Lower lobe of right lung (tissue), 2 donors: ENCODE measurements at places on chromosomes 2 and 18. TPM values are rescaled to one million over a fixed set of nuclear protein-coding genes. Genes with fewer than 3 reads are reported as not detected.

Gene PCARE
- 0.95 TPM for total RNA-seq

DNA sequence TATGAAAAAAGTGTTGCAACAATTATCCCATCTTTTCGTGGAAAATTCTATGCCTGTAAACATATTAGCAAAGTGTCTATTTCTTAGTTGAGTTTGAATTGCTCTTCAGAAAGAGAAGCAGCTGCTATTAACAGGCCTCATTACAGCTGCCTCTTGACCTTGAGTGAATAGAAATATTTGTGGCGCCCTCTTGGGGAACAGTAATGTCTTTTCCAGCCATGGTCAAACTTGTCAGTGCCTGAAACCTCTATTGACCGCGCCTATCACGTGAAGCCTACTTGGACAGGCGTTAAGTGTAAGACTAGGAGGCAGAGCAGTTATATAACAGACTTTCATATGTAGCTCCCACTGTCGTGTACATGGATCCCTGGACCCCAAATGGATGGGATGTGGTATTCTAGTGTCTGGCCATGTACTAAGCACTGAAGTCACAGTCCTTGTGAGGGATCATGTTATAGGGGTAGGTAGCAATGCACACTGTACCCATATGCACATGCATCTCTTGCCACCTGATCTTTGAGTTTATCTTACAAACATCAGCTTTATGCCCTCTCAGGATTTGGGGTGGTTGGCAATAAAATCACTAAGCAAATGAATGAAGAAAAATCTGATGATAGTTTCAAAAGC, 245.0 kb downstream of the PTGR3 start:
- peak; percentile 59 for DNase-seq
- no peak overlapping the region for H3K4me3 ChIP-seq
- H3K4me1 ChIP-seq, result peaks cover 8% of the 10 kb centered on the region
- H3K27ac ChIP-seq, result no peak overlapping the region
- no peaks in the 10 kb centered on the region for H3K36me3 ChIP-seq

DNA sequence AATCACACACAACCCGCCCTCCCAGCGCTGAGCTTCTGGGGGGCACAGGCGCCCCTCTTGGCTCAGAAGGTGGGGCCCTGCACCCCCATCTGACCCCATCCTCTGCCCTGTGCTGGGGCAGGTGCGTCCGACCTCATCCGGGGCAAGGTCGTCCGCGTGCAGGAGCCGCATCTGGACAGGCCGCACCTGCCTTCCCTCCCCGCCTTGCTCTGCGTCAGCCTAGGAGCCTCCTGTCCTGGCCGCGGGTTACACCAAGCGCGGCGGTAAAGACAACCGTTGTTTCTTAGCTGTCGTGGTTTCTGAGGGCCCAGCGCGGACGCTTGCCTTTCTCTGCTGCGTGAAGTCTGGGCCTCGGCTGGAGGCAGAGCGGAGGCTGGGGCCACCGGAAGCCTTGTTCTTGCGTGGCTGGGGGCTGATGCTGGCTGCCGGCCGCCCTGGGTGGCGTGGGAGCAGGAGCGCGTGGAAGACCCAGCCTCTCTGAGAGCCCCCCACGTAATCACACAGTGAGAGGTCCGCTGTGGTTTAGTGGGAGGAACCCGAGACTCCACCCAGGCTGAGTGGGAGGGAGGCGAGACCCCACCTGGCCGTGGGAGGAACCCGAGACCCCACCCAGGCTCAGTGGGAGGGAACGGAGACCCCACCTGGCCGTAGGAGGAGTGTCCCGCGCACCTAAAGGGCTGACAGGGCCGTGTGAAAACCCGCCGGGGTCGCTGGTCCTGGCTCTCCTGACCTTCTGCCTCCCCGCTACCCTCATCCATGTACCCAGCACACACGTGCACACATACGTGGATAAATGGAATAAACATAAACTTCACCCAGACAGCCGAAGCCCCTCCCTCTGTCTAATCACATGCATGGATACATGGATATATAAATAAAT, 51.8 kb downstream of the KCNG2 start:
- DNase-seq, result no peak
- peaks cover 7% of the 10 kb centered on the region for H3K27me3 ChIP-seq
- no peaks in the 10 kb centered on the region for H3K4me1 ChIP-seq
- H3K27ac ChIP-seq, result no peak overlapping the region

Gene CD207
- total RNA-seq, result 3.0 TPM

GRCh38 chr18:77851802-77852201, 602.2 kb downstream of the GALR1 start:
- H3K27me3 ChIP-seq, result no peaks in the 10 kb centered on the region
- no peak overlapping the region for H3K4me3 ChIP-seq
- H3K27ac ChIP-seq, result no peak overlapping the region
- no peaks in the 10 kb centered on the region for H3K4me1 ChIP-seq
- H3K36me3 ChIP-seq, result no peaks in the 10 kb centered on the region

GRCh38 chr18:69874058-69874457, 73.6 kb downstream of the CD226 start:
- no peaks in the 10 kb centered on the region for H3K36me3 ChIP-seq
- H3K27ac ChIP-seq, result no peak overlapping the region
- H3K4me3 ChIP-seq, result no peak overlapping the region
- H3K4me1 ChIP-seq, result no peaks in the 10 kb centered on the region
- DNase-seq, result no peak

GRCh38 chr2:216012830-216013079, 596 bp downstream of the MREG start:
- no peaks in the 10 kb centered on the region for H3K36me3 ChIP-seq
- peak overlapping the region; percentile 67 for H3K4me3 ChIP-seq
- no peak for DNase-seq
- H3K27me3 ChIP-seq, result no peaks in the 10 kb centered on the region
- H3K27ac ChIP-seq, result peak overlapping the region; percentile 87

DNA sequence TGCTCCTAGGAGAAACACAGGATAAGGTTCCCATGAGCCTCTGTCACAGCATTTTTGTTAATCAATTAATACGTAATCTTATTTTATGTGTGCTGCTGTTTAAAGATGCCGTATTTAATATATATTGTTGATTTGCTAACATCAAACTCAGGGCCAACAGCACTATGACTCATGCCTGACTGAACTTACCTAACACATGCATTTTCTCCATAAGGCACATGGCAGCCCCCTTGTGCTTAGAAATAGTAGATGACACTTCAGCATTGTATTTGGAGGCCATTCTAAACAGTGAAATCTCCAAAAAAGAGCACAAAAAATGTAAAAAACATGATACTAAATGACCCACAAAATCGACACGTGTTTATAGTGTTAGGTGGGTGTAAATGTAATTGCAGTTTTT, 314.8 kb downstream of the MYCN start:
- no peaks in the 10 kb centered on the region for H3K27me3 ChIP-seq
- no peaks in the 10 kb centered on the region for H3K4me1 ChIP-seq
- H3K27ac ChIP-seq, result no peak overlapping the region
- H3K4me3 ChIP-seq, result no peak overlapping the region
- no peak for DNase-seq

DNA sequence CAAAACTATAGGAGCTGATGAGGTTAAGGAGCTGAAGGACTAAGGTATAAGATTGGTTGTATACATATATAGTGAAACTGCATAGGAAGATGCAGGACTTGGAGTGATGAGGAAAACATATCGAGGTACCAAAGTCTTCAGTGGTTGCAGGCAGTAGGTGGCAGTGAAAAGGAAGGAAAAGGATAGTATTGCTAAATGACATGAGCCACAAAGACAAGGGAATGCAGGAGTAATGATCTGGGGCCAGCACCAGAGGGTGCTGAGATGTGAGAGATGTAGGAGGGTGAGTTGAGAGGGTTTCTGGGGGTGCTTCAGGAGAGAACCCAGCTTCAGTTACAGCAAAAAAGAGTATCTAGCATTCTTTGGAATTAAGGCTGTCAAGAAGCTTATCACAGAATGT, 172.2 kb upstream of the MYO3B start:
- DNase-seq, result no peak
- H3K4me3 ChIP-seq, result no peak overlapping the region
- H3K27ac ChIP-seq, result no peak overlapping the region
- H3K36me3 ChIP-seq, result peaks cover 53% of the 10 kb centered on the region

GRCh38 chr2:191105082-191105481, 45.7 kb downstream of the STAT4 start:
- no peaks in the 10 kb centered on the region for H3K27me3 ChIP-seq
- H3K36me3 ChIP-seq, result no peaks in the 10 kb centered on the region
- no peak for DNase-seq

Gene TNP1
- not detected for total RNA-seq

DNA sequence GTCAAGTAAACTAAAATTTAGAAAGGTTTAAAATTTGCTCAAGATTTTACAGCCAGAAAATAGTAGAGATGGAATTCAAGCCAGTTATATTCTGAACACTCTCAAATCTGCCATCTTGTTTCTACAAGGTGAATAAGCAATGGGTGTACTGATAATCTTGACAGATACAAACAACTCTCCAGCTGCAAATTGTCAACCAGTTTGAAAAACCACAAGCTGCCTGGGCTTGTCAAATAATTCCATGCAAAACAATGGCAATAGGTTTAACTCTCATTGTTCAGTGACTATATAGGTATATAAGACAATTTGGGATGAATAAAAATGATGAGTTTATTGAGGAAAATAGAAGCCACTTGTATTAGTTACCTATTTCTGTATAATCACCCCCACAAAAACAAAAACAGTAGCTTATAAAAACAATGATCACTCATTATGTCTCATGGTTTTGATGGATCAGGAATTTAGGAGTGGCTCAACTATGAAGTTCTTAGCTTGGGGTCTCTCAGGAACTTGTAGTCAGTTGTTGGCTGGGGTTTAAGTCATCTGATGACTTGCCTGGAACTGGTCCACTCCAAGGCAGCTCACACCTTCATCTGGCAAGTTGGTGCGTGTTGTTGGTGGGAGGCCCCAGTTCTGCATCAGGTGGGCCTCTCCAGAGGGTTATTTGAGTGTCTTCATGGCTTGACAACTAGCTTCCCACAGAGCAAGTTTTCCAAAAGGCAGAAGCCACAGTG, 12.6 kb upstream of the EVA1A start:
- H3K36me3 ChIP-seq, result no peaks in the 10 kb centered on the region
- no peak overlapping the region for H3K27ac ChIP-seq
- H3K27me3 ChIP-seq, result no peaks in the 10 kb centered on the region
- H3K4me3 ChIP-seq, result no peak overlapping the region

Gene POLR1A
- total RNA-seq, result 22.2 TPM

Gene CD8A
- total RNA-seq, result 5.5 TPM

GRCh38 chr18:46388286-46388685, 268.7 kb downstream of the LOXHD1 start:
- no peaks in the 10 kb centered on the region for H3K36me3 ChIP-seq
- no peak overlapping the region for H3K27ac ChIP-seq

Gene TEKT4
- total RNA-seq, result 3.4 TPM

Gene BCL11A
- total RNA-seq, result 9.7 TPM

Gene WIPF1
- 84.4 TPM for total RNA-seq

Gene C2orf78
- total RNA-seq, result not detected

Gene TUBA4B
- 3.5 TPM for total RNA-seq

- no peaks in the 10 kb centered on the region for H3K27me3 ChIP-seq
- no peak overlapping the region for H3K4me3 ChIP-seq
- H3K27ac ChIP-seq, result no peak overlapping the region
- H3K4me1 ChIP-seq, result no peaks in the 10 kb centered on the region
- DNase-seq, result no peak
- H3K36me3 ChIP-seq, result no peaks in the 10 kb centered on the region
Observed at GRCh38 chr2:56918790-56919189, 735.0 kb downstream of the CCDC85A start.

Gene SPOPL
- 34.2 TPM for total RNA-seq

Gene CRIM1
- total RNA-seq, result 105 TPM

Gene XDH
- 0.27 TPM for total RNA-seq

Gene CDK15
- total RNA-seq, result 4.5 TPM

DNA sequence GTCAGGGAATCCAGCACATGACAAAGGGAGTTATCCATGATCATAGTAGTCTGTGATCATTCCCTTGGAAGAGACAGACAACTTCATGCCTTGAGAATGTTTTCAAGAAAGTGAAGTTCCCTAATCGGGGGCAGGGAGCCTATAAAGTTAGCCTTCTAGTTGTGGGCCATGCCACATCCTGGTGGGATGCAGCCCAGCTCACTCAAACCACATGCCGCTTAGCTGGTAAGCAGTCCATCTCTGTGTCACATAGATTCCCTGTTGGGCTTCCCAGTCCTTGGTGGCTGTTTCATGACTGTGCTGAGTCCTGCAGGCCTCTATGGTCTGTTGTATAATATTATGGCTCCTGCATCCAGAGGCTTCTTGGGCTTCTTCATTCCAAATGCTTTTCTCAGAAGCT, 11.4 kb upstream of the ARHGAP25 start:
- H3K27me3 ChIP-seq, result no peaks in the 10 kb centered on the region
- no peak overlapping the region for H3K4me3 ChIP-seq
- H3K27ac ChIP-seq, result no peak overlapping the region
- no peaks in the 10 kb centered on the region for H3K36me3 ChIP-seq
- DNase-seq, result no peak
- H3K4me1 ChIP-seq, result peaks cover 13% of the 10 kb centered on the region

Gene FAM161A
- 2.6 TPM for total RNA-seq

GRCh38 chr2:6975988-6976387, 58.8 kb downstream of the RNF144A start:
- DNase-seq, result no peak
- H3K27ac ChIP-seq, result no peak overlapping the region
- H3K4me1 ChIP-seq, result peaks cover 22% of the 10 kb centered on the region
- H3K27me3 ChIP-seq, result no peaks in the 10 kb centered on the region

- no peak overlapping the region for H3K4me3 ChIP-seq
- no peak for DNase-seq
- H3K4me1 ChIP-seq, result no peaks in the 10 kb centered on the region
- H3K27me3 ChIP-seq, result no peaks in the 10 kb centered on the region
- no peak overlapping the region for H3K27ac ChIP-seq
- H3K36me3 ChIP-seq, result no peaks in the 10 kb centered on the region
Observed at GRCh38 chr18:46322941-46323340, 218.8 kb downstream of the HAUS1 start.

DNA sequence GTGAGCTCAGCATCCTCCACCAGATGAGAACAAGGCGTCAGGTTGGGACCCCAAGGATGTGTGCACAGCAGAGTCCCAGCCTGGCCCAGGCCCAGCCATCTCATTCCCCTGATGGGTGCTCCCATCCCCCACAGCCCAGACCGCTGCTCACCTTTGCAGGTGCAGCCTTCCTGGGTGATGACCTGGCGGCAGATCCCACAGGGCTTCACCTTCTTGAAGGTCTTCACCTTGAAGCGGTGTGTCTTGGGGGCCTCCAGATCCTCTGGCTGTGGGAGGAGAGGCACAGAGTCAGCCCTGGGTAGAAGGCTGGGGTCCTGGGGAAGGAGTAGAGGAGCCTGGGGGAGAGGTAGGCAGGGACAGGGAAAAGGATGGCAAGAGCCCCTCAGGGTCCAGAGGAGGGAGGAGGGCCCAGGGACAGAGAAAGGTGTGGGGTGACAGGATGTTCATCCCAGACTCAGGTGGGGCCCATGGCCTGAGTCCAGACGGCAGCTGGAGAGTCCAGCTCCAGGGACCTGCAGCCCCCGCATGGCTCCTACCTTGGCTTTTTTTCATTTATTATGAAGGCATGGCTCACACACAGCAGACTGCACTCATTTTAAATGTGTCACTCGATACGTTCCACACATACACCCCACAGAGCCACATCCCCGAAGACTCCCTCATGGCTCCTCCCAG, 11.9 kb downstream of the TNS1 start:
- no peak for DNase-seq
- no peak overlapping the region for H3K4me3 ChIP-seq
- H3K4me1 ChIP-seq, result peaks cover 50% of the 10 kb centered on the region
- no peak overlapping the region for H3K27ac ChIP-seq
- H3K36me3 ChIP-seq, result no peaks in the 10 kb centered on the region

- DNase-seq, result no peak
- H3K27me3 ChIP-seq, result no peaks in the 10 kb centered on the region
- H3K4me1 ChIP-seq, result peaks cover 10% of the 10 kb centered on the region
- H3K4me3 ChIP-seq, result no peak overlapping the region
- H3K27ac ChIP-seq, result no peak overlapping the region
Observed at GRCh38 chr2:72116081-72116533, 31.6 kb downstream of the CYP26B1 start.

- peak overlapping the region; percentile 13 for H3K27ac ChIP-seq
- H3K4me3 ChIP-seq, result no peak overlapping the region
- DNase-seq, result no peak
- peaks cover 26% of the 10 kb centered on the region for H3K4me1 ChIP-seq
- H3K27me3 ChIP-seq, result no peaks in the 10 kb centered on the region
Observed at GRCh38 chr2:9895669-9896590, 52.7 kb downstream of the TAF1B start.
